ENCODE measurements at places on chromosomes 7 and 10.

- no peak for DNase-seq
These were observed 228.4 kb downstream of the TRIL start for GRCh38 chr7:28729727-28730126.

DNA sequence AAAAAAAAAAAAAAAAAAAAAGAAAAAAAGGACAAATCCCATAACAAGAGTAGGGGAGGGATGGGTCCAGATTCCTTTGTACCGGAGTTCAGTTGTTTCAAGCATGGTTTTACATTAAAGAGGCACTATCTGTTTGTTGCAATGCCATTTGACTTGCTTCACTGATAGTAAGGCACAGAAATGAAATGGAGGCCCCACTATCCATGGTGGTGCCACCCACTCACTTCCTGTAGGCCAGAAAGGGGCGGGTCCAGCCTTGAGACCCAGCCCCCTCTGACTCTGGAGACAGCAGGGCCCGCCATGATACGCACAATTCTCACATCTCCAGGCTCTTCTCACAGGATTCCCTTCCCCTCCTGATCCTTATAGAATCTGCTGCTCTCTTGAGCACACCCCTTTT lies 100.0 kb downstream of the CLEC2L start:
- no peak for DNase-seq

DNA sequence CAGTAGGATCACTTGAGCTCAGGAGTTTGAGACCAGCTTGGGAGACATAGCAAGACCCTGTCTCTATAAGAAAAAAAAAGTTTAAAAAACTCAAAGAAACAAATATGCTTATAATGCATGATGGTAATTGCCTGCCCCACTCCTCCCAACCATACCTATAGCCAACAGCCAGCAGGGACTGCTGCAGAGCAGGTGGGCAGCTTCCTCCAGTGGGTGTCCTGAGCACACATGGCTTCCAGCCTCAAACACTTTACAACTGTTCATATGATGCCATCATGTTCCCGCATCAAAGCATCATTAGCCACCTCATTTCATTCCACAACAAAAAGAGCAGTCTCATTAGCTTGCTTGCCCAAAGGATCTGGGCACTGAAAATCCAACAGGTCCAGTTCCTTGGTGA lies 42.0 kb downstream of the ABLIM1 start:
- DNase-seq = no peak

GRCh38 chr7:115043605-115044004 lies 121.7 kb downstream of the MDFIC start:
- no peak for DNase-seq

- peak; percentile 51 for DNase-seq
These were observed 72.0 kb upstream of the TES start for GRCh38 chr7:116138202-116138801.

DNA sequence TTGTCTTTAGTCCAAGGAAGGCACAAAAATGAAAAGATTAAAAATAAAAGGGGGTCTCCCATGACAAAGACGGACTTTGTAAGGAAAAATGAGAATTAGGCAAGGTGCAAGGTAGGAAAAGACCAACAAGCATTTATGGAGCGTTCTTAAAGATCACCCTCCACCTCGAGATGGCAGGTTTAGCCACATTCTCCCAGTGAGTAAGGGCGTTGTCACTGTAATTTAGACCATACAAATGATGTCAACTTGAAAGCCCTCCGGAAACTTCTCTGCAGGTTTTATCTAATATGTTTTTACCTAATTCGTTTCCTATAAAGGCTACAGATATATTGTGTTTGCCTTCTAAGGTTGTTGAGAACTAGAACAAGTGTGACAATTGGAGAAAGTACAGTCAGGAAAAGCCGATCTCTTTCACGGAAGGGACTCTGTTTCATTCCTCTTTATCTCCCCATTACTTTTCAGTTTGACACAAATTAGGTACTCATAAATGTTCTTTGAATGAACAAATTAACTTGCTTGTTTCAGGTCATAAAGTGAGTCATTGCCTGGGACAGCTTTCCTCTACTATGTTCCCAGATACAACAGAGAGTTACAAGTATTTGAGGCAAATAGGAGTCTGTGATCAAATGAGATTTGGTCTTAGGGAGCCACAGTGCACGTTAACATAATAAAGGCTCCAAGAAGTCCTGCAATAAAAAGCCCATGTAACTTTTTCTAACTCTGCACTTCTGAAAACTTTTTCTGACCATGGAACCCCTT lies 102.6 kb upstream of the HABP2 start:
- DNase-seq = no peak

GRCh38 chr10:60809157-60809556 lies 30.9 kb downstream of the CDK1 start:
- DNase-seq = no peak

DNA sequence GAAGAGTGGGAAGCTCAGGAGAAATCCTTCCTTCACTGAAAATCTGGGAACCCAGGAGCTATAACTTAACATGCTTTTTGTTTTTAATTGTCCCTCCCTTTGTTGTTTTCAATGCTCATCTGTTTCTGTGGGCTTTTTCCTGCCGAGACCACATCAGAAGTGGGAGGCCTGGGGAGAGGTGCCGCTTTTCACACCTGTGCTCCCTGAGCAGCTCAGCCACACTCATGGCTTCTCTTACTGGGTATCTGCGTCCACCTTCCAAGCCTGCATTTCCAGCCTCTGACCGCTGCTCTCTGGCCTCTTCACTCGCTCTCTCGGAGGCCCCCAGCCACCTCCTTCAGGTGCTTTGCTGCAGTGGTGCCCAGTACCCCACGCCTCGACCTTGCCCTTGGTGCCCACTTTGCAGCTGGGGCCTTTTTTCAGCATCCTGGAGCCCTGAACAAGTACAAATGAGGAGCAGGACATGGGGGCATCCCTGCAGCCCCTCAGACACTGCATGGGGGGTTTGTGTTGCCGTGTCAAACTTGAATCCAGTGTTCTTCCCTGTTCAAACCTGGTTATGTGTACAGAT lies 9.9 kb downstream of the C7orf57 start:
- no peak for DNase-seq

DNA sequence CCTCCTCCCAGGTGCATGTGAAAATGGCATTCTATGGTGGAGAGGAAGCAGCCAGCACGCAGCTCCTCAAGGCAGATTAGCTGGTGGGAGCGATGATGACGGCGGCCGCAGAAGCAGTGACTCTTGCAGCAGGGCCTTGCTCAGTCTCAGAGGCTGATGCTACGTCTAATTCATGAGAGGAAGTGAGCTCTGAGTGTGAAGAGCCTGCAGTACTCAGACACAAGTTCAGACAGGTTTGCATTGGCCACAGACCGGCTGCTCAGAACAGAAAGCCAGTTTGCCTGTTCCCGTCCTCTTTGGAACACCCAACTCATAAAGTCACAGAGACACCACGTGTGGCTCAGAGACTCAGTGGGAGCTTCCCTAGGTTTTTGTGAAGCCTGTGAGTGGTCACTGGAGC lies 136.5 kb downstream of the ADARB2 start:
- DNase-seq = peak; percentile 34

DNA sequence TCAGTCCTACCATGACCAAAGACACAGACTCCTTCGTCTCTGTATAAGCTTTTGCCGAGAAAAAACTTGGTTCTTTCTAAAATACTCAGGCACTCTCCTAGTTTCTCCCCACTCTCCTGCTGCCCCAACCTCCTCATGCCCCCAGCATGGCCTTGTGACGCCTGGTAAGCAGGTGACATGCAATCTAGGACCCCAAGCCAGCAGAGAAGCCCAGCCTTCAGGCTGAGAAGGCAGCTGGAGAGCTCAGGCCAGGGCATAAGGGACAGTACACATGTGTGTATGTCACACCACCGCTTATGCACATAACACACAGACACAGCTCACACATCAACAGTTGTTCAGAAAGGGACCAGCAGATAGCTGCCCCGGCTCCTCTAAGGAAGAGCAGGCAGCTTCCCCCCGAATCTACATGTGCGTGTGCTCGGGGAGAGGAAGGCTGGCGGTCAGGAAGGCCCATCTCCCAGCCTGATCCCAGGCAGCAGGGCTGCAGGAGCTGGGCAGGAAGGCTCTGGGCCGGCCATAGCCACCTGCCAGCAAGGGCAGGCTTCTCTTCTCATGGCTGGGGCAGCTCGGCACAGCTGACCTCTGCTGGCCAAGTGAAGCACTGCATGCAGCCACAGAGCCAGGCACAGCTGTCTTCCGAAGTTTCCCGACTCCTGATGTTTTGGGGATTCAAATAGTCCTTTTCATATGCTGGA lies 8.5 kb downstream of the DDX56 start:
- peak; percentile 41 for DNase-seq

DNA sequence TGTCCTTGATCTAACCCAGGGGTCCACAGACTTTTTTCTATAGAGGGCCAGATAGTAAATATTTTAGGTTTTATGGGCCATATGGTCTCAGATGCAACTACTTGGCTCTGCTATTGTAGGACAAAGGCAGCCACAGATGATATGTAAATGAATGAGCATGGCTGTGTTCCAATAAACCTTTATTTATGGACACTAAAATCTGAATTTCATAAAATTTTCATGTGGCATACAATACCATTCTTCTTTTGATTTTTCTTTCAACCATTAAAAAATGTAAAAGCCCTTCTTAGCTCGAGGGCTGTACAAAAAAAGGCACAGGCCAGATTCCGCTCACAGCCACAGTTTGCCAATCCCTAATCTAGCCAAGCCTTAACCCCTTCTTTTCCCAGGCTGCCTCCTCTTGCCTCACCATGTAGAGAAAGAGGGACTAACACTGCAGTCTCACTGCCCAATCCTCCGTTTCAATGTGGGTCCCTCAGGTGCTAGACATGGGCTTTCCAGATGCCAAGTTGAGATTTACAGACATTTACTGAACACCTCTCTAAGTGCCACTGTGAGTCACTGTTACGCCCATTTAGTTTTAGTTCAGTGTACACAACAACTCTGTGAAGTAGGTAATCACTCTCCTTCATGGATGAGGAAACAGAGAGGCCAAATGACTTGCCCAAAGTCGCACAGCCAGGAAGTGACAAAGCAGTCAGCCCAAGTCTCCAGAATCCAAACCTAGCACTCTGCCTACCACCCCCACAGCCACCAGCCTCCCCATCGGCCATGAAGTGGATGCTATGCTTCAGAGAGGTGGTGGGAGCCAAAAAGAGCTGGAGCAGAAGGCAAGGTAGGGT lies 132.6 kb upstream of the PDLIM1 start:
- DNase-seq = no peak

DNA sequence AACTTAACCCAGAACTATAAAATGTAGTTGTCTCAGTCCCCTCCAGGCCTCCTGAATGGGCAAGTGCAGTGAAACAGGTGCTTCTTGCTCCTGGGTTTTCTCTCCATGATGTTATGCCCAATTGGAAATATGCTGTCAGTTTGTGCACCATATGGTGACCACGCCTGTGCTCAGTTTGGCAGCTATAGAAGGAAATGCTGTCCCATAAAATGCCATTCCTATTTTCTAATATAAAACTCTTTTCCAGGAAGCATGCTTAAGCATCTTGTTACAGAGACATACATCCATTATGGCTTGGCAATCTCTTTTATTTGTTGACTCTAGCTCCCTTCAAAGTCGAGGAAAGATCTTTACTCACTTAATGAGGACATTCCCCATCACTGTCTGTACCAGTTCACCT lies 45.2 kb downstream of the FGFBP3 start:
- DNase-seq = peak; percentile 23

- DNase-seq = peak; percentile 95
These were observed 32.8 kb downstream of the TMEM130 start for GRCh38 chr7:98836811-98837629.

DNA sequence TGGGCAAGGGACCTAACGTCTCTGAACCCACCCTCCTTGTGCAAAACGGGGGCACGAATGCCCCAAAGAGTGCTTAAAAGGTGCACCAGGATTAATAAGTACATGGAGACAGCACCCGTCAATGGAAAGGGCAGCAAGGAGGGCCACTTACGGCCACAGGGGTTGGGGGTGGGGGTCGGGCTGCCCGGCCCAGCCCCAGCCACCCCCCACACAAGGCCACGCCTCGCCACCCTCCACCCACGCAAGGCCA lies 213.4 kb downstream of the MAD1L1 start:
- DNase-seq = no peak

- peak; percentile 6 for DNase-seq
These were observed 2.9 kb upstream of the JAKMIP3 start for GRCh38 chr10:132062641-132063390.
